Esophagus squamous epithelium (tissue), 5 donors: ENCODE measurements at places on chromosomes 1 and 21.
A peak's percentile ranks its signal among the peaks of the same experiment; 100 is the strongest.

DNA sequence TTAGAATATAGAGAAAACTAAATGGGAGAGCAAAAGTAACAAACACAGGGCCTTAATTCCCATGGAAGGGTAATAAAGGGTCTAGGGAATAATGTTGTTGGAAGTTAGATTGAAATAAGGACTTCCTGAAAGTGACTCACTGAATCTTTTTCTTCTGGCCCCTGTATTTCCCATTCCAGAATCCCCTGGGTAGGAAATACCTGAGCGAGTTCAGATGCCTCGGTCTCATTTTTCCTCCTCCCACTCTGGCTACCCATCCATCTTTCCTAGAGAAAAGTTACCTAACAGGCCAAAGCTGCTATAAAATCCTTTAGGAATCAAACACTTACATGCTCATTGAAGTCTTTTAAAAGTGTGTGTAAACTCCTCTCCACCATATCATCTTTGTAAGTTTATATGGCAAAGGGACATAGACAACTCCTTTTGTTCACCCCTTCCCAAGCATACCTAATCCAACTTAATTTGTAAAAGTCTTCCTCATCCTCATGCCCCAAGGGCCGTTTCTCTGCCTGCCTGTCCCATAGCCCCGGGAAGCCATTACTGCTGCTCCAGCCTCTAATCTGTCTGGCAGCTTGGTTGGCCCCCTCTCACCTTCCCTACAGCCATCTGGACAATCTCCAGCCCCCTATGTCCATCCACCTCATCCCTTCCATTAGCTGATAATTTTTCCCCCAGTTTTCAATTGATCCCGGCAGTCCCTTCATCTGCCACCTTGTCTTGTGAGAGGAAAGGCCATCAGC lies 3.3 kb upstream of the MEF2D start:
- DNase-seq, result no peak

GRCh38 chr1:53603431-53603830 lies 135.5 kb downstream of the GLIS1 start:
- DNase-seq, result no peak

GRCh38 chr1:206909161-206909882 lies 12.1 kb downstream of the IL24 start:
- no peak for DNase-seq

- DNase-seq, result no peak
Measured at GRCh38 chr1:182149411-182149965, 88.0 kb upstream of the ZNF648 start.

DNA sequence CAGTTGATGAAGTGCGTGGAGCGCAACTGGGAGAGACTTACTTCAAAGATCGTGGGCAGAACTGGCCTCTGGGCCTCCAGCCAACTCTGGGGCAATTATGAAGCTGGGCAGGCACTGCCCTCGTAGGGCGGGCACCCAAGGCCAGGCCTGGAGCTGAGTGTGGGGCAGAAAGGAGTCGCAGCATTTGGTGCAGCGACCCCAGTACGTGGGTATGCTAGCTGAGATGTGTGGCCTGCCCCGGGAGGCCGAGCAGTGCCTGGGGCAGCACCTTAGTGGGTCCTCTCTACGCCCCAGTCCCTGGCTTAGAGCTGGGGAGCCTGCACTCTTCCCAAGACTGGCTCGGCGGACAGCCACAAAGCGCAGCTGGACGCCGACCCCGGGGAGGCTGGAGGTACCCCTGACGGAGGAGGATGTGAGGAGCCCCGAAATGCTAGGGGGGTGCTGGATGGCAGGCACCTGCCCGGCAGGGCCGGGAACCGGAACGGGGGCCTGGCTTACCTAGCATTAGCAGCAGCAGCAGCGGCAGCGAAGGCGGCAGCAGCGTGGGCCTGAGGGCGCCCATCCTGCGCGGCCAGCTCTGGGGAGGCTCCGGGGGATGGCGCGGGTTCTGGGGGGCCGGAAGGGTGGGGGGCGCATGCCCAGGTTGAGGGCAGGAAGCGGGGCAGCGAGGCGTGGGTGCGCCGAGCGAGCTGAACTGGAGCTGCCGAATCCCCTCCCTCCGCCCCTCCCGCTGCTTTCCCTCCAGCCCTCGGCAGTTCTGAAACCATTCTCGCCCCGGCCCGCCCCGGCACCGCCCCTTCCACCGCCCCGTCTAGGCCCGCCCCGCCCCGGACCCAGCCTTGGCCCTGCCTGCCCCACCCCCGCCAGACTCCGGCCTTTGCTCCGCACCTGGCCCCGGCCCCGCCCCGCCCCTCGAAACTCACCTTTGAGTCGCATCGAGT lies at the start of gene IGSF8:
IGSF8 (minus strand) TSS at position 709 of the 941 bp plus-strand sequence; CDS start at position 562, 147 bp downstream.
- DNase-seq, result peak; percentile 97

DNA sequence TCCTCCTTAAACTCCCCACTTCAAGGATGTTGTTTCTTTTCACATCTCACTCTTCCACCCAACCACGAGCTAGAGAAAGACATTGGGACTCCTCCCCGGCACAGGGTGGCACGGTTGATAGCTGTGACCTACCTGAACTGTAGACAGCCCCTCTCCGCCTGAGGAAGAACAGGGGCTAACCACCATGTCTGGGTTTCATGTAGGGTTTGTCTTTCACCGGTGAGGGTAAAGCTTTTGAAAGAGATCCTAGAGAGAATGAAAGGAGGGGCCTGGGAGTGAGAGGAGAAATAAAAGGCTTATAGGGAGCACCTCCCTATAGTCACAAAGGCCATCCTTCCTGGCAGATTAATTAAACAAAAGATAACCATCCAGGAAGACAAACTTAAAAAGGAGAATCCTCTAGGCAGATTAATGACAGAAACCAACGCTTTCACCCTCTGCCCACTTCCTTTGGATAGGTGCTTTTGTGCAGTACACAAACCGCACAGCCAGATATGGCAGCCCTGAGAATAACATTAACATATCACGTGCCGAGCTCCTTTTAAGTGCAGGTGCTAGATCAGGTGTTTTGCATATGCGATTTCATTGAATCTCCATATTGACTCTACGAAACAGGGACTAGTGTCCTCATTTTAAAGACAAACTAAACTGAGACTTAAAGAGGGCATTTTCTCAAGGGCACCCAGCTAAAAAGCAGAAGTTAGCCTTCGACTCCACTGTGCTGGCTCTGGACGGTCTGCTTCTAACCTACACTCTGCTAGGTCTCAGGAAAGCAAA lies 178.1 kb upstream of the RUNX1 start:
- DNase-seq, result no peak
